MM.1S (cell line): ENCODE measurements at places on chromosomes 12 and 14.

DNA sequence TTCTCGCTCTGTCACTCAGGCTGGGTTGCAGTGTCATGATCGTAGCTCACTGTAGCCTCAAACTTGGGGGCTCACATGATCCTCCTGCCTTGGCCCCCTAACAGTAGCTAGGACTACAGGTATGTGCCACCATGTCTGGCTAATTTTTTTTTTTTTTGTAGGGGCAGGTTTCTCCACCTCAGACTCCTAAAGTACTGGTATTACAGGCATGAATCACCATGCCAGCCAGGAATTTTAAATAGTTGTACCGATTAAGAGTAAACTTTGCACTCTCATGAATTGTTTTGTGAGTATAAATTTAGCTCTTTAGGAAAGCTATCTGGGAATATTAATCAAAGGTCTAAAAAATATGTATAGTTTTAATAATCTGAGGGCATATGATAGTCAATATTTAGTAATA lies 25.5 kb downstream of the YEATS4 start:
- DNase-seq = no peak

GRCh38 chr14:81837304-81837703 lies 303.7 kb upstream of the SEL1L start:
- DNase-seq = no peak

GRCh38 chr12:108811411-108812180 lies 45.8 kb downstream of the SSH1 start:
- DNase-seq = no peak

GRCh38 chr14:91412939-91413338 lies 4.7 kb downstream of the CCDC88C start:
- peak; percentile 46 for DNase-seq

GRCh38 chr12:132367852-132368251 lies 38.5 kb upstream of the GALNT9 start:
- no peak for DNase-seq

- DNase-seq = no peak
Observed at GRCh38 chr12:65139389-65139788, 18.3 kb upstream of the WIF1 start.

DNA sequence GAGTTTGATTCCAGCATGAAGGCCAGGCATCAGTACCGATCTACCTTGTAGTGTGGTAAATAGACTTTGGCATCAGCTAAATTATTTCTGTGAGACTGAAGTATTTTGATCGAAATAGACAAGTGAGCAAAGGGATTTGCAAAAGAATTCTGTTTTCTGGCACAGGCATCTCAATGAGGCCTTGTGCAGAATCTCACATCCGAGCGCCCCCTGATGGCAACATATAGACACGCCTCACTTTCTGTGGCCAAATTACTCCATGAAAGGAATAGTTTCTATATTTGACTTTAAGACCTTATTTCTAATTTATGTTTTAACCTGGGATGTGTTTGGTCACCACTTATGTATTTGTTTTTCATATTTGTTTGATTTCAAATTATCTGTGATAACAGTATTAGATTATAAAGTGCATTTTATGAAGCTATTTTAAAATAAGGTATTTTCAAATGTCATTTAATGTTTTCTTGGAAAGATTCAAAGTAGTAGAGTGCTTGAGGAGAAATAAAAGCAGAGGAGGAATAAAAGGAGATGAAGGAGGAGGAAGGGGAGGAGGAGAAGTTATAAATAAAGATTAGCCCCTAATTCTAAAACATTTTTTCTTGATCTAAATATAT lies 731.9 kb downstream of the NRXN3 start:
- DNase-seq = peak; percentile 21

- DNase-seq = no peak
Observed at GRCh38 chr12:11884706-11885105, 186.0 kb upstream of the BCL2L14 start.

GRCh38 chr12:116472193-116472592 lies 87.0 kb upstream of the MAP1LC3B2 start:
- DNase-seq = no peak

- no peak for DNase-seq
Observed at GRCh38 chr14:91356181-91356763, 61.3 kb downstream of the CCDC88C start.

DNA sequence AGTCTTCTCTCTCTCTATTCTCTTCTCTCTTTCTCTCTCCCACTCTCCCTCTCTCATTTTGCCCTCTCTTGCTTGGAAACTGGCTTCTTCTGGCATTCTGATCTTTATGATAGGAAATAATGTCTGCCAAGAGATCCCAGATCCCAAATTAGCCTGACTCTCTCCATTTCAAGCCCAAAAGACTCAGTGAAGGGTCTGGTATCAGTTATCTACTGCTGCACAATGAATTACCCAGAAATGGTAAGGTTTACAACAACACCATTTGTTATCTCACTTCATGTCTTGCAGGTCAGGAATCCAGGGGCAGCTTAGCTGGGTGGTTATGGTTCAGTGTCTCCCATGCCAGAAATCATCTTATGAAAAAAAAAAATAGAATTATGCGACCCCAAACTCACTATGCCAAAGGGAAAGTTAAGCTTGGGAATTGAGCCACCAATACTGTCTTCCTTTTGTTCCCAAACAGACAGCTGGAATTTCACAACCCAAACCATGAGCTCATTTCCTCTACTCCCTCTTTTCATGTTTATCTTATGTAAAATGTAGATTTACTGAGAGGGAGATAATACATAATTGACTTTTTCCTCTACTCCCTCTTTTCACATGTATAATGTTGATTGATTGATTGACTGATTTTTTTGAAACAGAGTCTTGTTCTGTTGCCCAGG lies 67.8 kb upstream of the FICD start:
- no peak for DNase-seq

DNA sequence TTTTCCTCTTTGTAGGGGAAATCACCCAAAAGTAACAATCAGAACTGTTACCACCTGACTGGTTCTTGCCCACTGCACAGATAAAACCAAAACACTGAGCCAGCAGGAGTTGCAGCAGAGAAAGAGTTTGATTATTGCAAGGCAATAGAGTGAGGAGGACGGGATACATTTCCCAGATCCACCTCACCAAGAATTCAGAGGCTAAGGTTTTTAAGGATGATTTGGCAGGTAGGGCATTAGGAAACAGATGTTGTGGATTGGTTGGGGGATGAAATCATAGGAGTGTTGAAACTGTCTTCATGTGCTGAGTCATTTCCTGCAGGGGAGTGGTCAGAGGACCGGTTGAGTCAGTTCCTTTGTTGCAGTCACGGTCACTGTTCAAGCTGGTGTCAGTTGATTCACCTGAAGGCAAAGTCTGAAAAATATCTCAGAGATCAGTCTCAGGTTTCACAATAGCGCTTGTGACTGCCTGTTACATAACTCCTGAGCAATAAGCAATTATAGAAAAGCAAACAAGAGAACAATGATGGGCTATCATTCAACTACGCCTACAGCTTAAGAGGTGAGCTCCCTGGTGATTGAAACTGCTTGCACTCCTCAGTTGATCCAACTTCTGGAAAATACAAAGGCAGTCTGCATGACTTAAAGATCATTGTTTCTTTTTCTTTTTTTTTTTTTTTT lies 20.3 kb upstream of the AMN1 start:
- DNase-seq = peak; percentile 90
